ENCODE measurements at places on chromosomes 11 and 22.

DNA sequence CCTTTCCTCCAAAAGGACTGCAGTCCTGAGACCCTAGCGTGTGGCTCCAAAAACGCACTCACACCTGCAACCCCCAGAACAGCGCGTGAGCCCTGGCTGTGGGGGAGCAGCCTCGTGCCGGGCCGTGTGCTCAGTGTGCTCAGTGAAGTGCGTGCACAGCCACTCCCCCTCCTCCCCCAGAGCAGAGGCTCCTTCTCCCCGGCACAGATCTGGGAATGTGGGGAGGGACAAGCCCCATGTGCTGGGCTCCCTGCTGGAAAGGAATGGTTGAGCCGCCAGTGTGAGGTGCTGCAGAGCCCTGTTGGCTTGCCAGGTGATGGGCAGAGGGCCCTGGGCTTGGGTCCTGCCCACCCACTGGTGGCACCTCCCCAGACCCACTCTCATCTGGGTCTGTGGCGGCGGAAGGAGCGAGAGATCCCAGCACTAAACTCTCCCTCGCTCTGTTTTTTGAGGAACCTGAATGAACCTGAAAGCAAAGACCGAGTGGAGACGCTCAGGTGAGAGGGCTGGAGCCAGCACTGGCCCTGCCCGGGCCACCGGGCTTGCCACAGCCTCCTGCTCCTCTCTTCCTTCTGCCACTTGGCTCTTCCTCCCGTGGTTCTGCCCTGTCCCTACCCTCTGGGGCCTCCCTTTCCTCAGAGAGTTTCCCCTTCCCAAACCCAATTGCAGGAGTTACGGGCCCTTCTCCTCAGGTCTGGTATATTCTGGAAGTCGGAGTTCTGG, 9.0 kb downstream of the RCOR2 start:
- DNase-seq, result no peak

DNA sequence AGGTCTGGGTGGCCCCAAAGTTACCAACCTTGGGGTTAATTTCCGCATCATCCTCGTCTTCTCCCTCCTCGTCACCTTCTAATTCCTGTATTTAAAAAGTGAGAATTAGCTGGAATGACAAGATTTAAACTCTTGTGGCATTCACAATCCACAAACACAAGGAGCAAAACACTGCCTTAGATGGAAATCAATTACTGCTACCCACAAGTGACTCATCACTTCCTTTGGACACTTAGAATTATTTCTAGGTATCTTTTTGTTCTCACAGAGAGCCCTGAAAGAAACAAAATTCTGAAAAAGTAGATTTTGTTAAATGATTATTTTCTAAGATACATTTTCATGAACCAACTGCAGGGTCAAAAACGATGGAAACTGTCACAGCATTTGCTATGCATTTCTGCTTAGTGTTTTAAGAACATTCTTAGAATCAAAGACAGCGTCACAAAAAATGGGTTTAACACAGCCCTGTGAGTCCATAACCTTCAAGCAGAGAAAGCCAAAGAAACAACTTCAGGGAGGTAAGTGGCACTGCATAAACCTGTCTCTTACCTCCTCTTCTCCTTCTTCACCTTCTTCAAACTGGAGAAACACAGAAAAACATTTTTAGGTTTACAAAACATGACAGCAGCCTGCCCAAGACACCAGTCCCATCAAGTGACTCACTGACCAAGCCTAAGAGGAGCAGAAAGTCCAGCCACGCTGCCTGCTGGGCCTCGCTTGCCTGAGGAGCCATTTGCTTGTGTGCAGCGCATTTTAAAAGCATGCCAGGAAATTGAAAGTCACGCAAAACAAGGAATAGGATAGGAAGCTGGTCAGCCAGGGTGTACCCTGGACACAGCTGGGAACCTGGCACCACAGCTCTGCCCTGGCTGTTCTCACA, 22.3 kb upstream of the PHLDA2 start:
- no peak for DNase-seq

DNA sequence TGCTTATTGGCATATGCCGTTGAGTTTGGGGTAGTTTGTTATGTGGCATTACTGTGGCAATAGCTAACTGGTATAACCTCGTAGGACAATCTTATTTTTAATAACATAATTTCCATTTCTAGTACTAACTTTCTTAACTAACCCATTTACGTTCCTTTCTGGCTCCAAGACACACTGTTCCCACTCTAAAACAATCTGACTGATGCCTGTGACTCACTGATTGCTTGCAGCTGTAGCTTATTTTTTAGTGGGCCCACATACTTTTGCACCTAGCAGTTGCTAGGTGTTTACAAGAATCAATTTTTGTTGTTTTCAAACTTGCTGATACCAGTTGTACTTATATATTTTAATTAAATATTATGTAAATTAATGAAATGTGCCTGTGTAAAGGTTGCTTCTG, 52.2 kb downstream of the FAT3 start:
- DNase-seq, result no peak

- DNase-seq, result no peak
Measured at GRCh38 chr11:21552911-21553310, 640.0 kb upstream of the ANO5 start.

All from activated CD4-positive, alpha-beta T cell treated with anti-CD3 and anti-CD28 coated beads, Interleukin-2, amount 50 U/mL, for 4 hours (primary cell).